Activated T-cell treated with anti-CD3 and anti-CD28 coated beads for 48 hours (primary cell): ENCODE measurements at places on chromosomes 11 and 22.

GRCh38 chr22:26970809-26971394, 313.5 kb downstream of the MIAT start:
- no peak for DNase-seq

- DNase-seq: no peak
Measured at GRCh38 chr11:415640-416041, 842 bp upstream of the SIGIRR start.

GRCh38 chr22:22078329-22078728, 95.7 kb upstream of the TOP3B start:
- DNase-seq: no peak

GRCh38 chr11:61963016-61963281, 4.5 kb downstream of the FTH1 start:
- DNase-seq: no peak

GRCh38 chr22:37633089-37633624, 6.3 kb upstream of the SH3BP1 start:
- DNase-seq: no peak

DNA sequence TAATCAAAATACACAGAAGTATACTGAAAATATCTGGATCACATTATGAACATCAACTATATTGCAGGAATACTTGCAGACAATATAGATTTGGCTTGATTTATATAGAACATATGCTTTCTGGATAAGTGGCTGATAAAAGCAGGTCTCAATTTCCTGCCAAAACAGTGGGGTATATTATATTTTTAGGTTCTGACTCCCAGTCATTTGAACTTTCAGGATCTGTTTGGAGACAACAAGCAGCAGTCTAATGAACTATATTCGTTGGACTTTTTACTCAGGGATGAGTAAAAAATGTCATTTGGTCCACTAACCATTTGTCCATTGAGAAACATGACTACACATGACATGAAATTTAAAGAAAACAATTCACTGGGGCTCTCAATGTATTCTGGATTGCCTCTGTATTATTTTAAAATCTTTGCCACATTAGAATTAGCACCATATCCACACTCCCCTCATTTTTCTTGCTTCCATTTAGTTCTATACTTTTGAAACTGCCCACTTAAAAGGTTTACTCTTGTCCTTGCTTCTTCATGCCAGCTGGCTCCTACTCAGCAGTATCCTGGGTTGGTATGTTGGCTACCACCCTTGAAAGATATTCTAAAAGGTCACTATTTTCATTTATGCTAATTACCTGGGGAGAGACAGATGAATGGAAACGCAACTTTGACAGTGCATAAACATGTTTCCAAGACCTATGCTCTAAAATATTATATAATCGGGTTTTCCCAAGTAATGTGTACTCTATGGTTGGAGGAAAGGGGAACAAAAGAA, 153.0 kb downstream of the APOL5 start:
- DNase-seq: no peak

- DNase-seq: no peak
Measured at GRCh38 chr11:61092280-61092766, 10.0 kb upstream of the CD5 start.

DNA sequence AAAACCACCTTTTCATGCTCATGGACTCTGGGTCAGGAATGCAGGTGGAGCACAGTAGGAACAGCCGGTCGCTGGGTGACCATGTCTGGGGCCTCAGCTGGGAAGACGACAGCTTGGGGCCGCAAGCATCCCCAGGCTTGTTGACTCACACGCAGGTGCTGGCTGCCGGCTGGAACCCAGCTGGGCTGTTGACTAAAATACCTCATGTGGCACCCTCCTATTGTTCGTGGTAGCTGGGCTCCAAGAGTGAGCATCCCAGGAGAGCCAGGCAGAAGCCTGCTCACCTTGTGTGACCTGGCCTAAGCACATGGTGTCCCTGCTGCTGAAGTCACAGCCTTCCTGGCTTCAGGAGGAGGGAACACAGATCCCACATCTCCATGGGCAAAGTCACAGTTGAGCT, 9.4 kb downstream of the DPP3 start:
- no peak for DNase-seq

DNA sequence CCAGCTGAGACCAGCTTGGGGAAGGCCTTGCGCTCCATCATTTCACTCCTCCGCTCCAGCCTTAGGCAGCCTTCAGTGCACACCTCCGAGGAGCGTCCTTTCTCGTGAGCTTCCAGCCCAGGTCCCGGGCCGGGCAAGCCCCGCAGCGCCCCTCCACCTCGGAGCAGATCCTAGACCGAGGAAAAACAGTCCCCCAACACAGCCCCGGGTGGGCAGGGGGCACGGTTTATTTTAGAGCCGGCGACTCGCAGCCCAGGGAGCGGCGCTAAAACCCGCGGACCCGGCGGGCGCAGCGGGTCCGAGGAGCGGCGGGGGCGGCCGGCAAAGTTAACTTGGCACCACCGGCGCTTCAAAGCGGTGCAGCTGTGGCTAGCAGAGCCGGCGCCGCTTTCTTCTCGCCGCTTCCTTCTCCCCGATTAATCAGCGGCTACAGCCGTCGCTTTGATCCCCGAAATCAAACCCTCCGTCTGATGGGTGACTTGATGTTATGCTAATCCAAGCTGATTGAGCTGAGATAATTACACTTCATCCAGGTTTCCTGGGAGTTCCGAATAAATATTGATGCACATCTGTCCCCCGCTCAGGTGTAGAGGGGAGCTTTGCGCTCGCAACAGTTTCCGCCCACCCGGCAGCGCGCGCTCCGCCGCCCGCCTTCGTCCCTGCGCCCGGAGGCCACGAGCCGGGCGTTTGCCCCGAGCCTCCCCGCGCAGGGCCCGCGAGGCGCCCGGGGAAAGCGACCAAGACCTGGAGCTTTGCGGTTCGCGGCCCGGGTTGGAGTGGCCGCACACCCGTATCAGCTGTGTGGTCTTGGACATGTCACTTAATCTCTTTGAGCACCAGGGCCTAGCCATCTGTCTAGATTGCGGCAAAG, 192.7 kb downstream of the BUD13 start:
- DNase-seq: no peak

- no peak for DNase-seq
Measured at GRCh38 chr11:67422891-67423290, 5.4 kb upstream of the RPS6KB2 start.

GRCh38 chr11:66473167-66473566, 6.5 kb downstream of the PELI3 start:
- DNase-seq: no peak

DNA sequence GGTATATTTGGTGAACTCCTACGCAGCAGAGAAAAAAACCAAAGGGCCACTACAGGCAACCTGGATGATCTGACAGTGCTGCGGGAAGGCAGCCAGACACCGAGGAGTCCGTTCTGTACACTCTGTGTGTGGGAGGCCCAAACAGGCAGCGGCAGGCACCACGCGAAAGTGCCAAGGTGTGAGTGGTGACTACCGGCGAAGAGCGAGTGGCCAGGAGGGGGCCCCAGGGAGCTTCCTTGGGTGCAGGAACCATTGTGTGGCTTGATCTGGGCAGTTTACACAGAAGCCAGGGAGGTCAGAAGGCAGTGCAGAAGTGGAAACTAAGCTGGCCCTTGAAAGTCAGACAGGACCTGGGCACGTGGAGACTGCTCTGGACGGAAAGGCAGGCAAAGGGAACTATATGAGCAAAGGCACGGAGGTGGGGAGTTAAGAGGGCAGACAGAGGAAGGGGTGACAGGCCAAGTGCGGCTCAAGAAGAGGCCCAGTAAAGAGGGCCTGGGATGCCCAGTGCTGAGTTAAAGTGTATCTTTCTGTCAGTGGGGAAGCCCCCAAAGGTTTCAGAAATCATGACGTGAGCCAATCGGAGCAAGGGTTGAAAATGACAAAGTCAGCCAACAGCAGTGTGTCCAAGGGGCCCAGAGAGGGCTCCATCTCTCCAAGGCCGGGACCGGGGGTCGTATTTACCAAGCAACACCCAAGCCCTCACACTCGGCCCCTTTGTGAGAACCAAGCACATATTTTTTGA, 10.6 kb downstream of the TMEM184B start:
- peak; percentile 33 for DNase-seq

DNA sequence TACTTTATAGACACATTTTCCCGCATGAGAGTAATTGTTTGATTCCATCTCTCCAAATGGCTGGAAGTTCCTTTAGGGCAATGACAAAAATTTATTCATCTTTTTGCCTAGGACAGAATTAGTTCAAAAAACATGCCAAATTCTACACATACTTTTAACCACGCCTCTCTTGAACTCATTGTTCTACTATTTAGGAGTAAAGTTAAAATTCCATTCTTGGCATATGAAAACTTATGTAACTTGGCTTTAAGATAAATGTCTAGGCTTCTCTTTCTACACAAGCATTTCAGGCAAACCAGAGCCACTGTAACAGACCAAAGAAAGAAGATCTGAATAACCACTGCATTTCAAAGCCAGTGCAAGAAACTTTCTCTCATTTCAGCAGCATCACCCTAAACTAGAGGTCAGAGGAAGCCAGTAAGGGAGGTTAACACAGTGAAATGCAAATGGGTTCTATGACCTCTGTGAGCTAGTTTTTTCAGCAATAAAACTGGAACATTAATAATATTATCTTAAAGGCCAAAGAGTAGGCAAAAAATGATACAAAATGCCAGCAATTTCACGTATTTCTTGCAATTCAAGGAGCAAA, 73.0 kb downstream of the RSF1 start:
- no peak for DNase-seq

DNA sequence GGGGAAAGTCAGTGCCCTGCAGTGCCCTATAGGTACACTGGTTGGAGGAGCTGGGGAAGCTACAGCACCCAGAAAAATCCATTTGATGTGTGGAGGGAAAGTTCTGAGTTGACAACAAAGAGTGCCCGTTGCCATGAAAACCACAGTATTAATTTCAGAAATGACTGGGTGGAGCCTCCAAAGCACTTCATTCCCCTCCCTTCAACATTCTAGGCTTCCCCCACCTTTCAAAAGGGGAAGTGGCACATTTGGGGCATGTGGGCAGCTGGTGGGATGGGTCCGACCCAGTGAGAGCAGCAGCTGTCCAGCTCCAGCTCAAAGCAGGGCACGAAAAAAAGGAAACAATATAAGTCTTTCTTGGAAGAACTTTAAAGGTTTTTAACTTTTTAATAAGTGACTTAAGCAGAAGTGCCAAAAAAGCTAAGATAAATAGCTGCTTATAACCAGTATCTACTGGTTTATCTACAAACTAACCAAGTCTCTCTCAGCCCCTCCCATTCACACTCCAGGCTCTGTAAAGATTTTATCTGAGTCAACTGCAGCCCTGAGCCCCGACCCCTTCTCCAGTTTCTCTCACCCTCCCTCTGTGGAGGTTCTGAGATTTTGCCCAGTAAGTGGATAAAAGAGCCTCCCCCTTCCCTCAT, 9.0 kb upstream of the AHNAK start:
- no peak for DNase-seq

GRCh38 chr22:32018056-32018455, 25.0 kb upstream of the SLC5A1 start:
- no peak for DNase-seq

- DNase-seq: peak; percentile 54
Measured at GRCh38 chr22:21766691-21767462, 31.3 kb upstream of the YPEL1 start.

DNA sequence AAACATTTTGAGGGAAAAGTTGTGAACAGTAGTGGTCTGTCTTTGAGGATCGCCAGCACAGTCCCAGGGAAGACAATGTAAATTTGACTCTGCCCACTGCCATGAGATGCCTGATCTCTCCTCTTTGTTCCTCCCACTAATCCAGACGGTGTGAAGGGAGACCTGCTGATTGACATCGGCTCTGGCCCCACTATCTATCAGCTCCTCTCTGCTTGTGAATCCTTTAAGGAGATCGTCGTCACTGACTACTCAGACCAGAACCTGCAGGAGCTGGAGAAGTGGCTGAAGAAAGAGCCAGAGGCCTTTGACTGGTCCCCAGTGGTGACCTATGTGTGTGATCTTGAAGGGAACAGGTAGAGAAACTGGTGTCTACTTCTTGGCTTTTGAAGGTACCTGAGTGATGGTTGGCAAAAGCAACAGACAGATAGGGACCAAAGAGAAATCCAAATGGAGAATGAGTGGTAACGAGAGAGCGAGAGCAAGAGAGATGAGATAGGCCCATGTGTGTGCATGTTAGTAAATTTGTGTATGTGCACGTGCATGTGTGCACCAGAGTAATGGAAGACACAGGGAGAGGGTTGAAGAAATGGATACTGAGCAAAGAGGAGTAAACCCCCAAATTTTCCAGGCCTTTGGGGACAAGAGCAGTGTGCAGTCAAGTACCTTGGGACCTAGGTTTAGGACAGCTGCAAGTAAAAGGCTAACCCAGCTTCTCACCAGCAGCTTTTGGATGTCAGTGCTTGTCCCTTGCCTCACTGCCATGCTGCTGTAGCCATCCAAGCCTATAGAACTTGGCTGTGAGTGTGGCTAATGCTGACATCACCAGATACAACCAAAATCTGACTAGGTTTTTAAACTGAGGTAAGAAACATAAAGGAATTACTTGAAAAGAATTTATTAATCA, 1.9 kb downstream of the NNMT start:
- no peak for DNase-seq
